AG04450 (cell line): ENCODE measurements at places on chromosomes 5 and 9. TPM values are rescaled to one million over a fixed set of nuclear protein-coding genes. Genes with fewer than 3 reads are reported as not detected.

The NMUR2 gene
- not detected in 2 replicates for polyA plus RNA-seq

The SUSD3 gene
- polyA plus RNA-seq: 1.4 and 1.8 TPM in 2 replicates

The IFNK gene
- polyA plus RNA-seq: not detected in 2 replicates

DNA sequence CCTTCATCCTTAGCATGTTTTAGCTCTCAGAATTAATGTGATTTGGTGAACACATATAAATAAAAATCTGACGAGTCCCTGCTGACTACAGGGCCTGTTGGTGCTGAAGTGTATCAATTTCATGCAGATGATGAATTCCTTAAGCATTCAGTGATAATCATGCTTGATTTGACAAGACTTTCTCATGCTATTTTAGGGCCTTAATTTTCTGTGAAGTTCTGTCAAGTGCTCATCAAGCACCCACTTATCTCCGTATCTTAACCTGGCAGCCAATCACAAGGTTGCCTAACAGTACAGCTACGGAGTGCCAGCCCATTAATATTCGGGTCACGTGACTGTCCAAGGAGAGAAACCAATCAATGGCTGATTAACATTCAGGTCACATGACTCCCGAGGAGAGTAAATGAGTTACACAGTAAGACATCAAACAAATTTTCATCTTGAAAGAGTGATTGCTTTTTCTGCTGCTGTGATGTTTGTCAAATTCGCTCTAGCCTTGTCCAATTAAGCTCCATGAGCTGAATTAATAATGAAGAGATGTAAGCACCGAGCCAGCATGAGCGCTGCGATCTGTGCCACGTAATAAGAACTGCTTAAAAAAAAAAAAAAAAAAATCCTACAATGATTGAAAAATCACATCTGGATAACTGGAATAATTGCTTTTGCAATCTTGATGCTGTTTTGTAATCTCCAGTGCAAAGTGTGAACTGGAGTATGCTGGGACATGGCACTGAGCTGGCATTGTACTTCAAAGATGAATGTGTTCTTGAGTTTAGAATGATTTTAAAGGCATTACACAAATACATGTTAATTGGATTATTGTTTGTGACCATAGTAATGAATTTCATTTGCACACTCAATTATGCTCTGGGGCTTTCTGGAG lies 104.3 kb upstream of the SPATA31D4 start:
- no peak for DNase-seq

DNA sequence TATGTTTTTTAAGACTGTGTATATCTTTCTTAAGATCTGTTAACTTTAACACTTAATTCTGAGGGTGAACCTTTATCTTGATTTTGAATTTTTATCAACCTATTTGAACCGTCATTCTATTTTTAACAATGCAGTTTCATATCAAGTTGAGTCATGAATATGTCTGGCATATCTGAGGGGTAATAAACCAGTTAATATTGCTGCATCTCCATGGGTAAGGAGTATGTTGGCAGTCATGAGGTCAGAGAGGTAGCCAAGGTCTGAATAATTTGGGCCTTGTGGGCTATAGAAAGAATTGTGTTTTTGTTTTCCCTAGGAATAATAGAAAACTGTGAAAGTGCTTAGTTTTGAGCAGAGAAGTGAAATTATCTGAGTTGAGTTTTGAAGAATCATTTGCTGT lies 419.0 kb downstream of the PLK2 start:
- no peak for DNase-seq

GRCh38 chr9:23926368-23926767 lies 100.3 kb upstream of the ELAVL2 start:
- DNase-seq: no peak
